ENCODE measurements at places on chromosomes 2 and 18. TPM values are rescaled to one million over a fixed set of nuclear protein-coding genes. Genes with fewer than 3 reads are reported as not detected.

MC5R gene
- total RNA-seq, result not detected

TLX2 gene
- total RNA-seq, result not detected

LYG2 gene
- not detected for total RNA-seq

TRIB2 gene
- total RNA-seq, result 23.8 TPM

ZEB2 gene
- total RNA-seq, result 133 TPM

RAB12 gene
- total RNA-seq, result 60.9 TPM

SCYGR2 gene
- not detected for total RNA-seq

TCF4 gene
- 198 TPM for total RNA-seq

SLC14A1 gene
- total RNA-seq, result not detected

DLGAP1 gene
- total RNA-seq, result 1.0 TPM

RAX gene
- total RNA-seq, result not detected

VIT gene
- 1.6 TPM for total RNA-seq

PRSS56 gene
- total RNA-seq, result not detected

LIMS4 gene
- 5.6 TPM for total RNA-seq

CIB4 gene
- not detected for total RNA-seq

TGFA gene
- total RNA-seq, result 1.5 TPM

ALK gene
- not detected for total RNA-seq

MGAT4A gene
- total RNA-seq, result 27.4 TPM

CRYBA2 gene
- not detected for total RNA-seq

IL1RL1 gene
- total RNA-seq, result 1.7 TPM

C2orf72 gene
- total RNA-seq, result not detected

KCNK3 gene
- 2.8 TPM for total RNA-seq

XDH gene
- not detected for total RNA-seq

TEKT4 gene
- not detected for total RNA-seq

CPLX4 gene
- not detected for total RNA-seq

HSBP1L1 gene
- total RNA-seq, result 21.3 TPM

FAP gene
- total RNA-seq, result 21.2 TPM
